Activated gamma-delta T cell (primary cell): ENCODE measurements at places on chromosomes 12 and 14.

- DNase-seq = no peak
Measured at GRCh38 chr14:101855958-101856357, 94.4 kb downstream of the PPP2R5C start.

- no peak for DNase-seq
Measured at GRCh38 chr14:73762375-73762822, 48.2 kb upstream of the PNMA1 start.

- no peak for DNase-seq
Measured at GRCh38 chr14:25929881-25930615, 667.8 kb downstream of the NOVA1 start.

DNA sequence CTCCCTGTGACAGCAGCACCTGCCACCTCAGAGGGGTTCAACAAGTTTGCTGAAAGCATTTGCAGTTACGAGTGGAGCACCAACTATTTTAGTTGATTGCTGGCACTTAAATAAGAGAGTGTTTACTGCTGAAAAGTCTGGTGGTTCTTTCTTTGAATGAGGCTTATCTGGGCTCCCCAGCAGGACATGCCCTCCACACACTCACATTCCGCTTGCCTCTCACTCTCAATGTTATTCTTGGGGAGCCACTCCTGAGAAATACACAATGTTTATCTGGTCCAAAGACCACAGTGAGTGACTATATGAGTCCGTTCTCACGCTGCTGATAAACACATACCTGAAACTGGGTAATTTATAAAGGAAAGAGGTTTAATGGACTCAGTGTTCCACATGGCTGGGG, 31.9 kb downstream of the NT5DC3 start:
- DNase-seq = no peak

GRCh38 chr14:64387782-64388532, at the start of gene MTHFD1:
MTHFD1 (plus strand) TSS chr14:64388353; CDS start chr14:64388428, 75 bp downstream.
- peak; percentile 92 for DNase-seq

DNA sequence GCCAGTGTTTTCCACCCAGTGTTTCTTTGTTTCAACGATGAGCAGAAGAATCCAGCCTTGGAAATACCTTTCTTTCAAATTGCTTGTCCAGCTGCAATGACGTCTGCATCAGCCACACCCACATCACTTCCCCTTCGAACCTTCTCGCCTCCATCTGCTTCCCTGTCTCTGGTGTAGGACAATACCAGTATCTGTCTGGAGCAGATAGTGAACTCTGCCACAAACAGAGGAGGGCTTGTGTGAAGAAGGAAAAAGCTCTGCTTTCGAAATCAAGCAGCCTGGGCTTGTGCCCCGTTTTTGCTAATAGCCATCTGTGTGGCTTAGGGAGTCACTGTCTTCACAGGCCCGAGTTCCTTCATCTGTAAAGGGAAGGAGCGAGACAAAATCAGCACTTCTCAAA, 415.4 kb downstream of the ZFP36L1 start:
- DNase-seq = no peak

- DNase-seq = no peak
Measured at GRCh38 chr14:96660667-96661066, 136.5 kb upstream of the VRK1 start.

GRCh38 chr12:90091809-90092208, 383.2 kb upstream of the ATP2B1 start:
- no peak for DNase-seq

- no peak for DNase-seq
Measured at GRCh38 chr14:93045965-93046704, 69.6 kb downstream of the ITPK1 start.

DNA sequence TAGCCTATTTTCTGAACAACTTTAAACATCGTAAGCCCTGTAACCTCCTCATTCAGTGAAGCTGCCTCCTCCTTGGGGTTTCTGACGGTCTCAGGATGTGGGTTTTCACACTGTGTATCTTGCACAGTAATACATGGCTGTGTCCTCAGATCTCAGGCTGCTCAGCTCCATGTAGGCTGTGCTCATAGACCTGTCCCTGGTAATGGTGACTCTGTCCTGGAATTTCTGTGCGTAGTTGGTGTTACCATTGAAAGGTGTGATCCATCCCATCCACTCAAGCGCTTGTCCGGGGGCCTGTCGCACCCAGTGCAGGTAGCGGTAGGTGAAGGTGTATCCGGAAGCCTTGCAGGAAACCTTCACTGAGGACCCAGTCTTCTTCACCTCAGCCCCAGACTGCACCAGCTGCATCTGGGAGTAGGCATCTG, 980.5 kb downstream of the TMEM121 start:
- no peak for DNase-seq

- no peak for DNase-seq
Measured at GRCh38 chr12:64402181-64402580, 2.0 kb upstream of the XPOT start.

GRCh38 chr12:71371122-71371521, 68.5 kb upstream of the LGR5 start:
- DNase-seq = no peak

DNA sequence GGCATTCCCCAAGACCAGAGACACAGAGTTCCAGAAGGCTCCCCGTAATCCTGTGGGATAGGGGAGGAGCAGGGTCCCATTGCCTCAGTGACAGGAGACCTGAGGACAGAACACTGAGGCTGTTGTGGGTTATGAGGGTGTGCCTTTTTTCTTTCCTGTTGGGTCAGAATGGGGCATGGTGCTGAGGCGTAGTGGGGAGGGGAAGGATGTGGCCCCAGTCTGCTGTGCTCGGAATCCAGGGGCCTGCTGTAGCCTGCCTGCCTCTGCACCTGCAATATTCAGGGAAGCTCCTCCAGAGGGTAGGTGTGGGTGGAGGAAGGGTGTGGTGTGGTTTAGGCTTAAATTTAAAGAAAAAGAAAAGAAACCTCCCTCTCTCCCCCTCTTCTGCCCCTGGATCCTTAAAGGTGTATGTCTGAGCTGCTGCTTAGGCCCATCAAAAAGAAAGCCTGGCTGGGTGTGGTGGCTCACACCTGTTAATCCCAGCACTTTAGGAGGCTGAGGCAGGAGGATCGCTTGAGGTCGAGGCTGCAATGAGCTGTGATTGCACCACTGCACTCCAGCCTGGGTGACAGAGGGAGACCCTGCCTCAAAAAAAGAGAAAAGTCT, 18.7 kb downstream of the PLEKHG3 start:
- no peak for DNase-seq

DNA sequence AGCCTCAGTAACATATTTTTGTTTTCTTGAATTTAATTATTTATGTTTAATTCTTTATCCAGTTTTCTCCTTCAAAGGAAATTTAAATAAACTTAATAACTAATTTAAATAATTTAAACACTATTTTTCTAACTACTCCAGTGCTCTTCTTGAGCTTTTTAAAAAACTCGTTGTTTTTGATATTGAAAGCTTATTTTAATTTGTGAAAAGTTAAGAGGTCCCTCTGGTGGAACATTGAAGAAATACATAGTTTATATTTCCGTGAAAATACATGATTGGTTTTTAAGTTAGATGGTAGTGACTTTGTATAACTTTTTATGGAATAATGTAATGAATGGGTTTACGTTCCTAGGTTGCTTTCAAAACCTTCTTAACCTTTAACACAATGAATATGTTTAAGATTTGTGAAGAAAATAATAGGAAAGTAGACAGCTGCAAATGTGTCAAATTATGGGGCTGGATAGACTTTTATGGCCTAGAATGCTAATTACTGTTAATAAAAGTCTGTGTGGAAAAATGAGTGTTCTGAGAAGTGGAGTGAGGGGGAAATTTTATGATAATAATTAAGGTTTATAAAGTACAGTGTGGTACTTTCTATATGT, 45.9 kb upstream of the MSRB3 start:
- DNase-seq = no peak

DNA sequence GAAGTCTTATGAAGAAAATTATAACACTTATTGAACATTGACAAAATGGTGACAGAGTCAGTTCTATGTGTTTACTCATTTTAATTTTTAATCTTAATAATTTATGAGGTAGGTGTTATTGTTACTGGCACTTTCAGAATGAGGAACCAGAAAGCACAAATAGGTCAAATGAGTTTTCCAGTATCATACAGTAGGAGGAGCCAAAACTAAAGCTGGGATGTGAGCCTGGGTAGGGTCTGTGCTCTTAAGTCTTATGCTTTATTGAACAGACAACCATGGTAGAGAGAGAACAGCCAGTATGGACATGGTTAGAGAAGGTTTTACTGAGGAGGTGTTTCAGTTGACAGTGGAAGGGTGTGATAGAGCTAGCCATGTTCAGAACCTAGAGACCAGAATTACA, 775.7 kb downstream of the TMTC2 start:
- DNase-seq = no peak

DNA sequence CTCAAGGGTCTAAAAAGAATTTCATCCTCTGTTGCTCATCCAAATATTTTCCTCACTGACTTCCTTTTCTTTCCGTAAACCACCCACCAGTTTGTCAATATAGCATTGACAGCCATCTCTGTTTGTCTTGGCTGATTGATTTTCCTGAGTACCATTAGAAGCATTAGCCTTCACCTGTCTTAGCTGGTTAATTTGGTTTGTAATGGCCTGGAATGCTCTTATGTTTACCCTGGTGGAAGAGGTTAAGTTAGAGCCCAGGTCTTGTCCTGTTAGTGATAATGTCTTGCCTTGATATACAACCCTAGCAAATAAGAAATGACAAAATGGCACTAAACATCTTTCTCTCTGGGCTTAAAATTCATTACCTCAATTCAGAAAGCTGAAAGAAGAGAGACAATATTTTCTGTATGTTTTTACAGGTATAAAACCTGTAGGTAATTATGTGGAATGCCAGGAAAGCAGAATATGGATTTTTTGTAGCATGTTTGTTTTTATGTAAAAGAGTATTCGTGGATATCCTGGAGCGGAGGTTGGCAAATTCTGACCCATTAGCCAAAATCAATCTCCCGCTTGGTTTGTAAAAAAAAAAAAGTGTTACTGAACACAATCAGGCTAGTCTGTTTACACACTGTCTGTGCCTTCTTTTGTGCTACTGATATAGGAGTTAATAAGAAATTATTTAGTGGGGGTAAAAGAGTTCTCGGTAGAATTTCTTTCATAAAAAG, 224.4 kb upstream of the DAAM1 start:
- no peak for DNase-seq

DNA sequence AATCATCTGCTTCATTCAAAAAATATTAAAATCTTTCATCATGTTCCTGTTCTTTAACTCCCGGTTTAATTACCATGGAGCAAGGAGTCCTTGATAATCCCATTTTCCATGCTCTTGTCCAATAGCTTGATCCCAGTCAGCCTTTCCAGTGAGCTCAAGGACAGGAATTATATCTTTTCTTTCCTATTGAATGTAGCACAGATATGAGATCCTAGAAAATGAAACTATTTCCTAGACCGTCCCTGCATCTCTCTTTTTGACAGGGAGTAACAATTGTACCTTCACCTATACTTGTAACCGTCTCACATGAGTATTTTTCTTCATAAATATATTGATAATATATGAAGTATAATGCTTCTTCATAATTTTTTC, 35.6 kb downstream of the PIK3C2G start:
- no peak for DNase-seq

DNA sequence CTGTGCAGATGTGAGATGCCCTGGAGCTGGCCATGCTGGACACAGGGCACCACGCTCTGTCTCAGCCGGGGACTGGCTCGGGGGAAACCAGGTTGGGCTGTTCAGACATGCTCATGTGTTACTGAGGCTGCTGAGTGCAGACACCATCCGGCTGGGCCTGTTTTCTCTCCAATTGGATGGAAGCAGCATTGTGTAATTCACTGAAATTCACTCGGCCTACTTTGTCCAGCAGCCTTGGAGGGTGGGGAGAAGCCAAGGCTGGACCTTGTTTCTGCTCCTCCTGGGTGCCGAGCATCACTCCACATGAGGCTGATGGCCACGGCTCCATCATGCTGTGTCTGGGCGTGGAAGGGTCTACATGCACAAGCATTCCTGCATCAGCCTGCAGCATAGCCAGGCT, 130.7 kb downstream of the SMOC1 start:
- DNase-seq = no peak

DNA sequence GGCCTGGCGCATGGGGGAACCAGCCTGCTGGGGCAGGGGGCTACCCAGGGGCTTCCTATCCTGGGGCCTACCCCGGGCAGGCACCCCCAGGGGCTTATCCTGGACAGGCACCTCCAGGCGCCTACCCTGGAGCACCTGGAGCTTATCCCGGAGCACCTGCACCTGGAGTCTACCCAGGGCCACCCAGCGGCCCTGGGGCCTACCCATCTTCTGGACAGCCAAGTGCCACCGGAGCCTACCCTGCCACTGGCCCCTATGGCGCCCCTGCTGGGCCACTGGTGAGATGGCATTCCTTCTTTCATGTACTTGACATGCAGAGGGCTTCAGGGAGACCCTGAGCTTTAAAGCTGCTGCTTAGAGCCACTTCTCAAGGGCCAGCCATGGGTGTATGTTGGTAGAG, 9.0 kb downstream of the LGALS3 start:
- no peak for DNase-seq

DNA sequence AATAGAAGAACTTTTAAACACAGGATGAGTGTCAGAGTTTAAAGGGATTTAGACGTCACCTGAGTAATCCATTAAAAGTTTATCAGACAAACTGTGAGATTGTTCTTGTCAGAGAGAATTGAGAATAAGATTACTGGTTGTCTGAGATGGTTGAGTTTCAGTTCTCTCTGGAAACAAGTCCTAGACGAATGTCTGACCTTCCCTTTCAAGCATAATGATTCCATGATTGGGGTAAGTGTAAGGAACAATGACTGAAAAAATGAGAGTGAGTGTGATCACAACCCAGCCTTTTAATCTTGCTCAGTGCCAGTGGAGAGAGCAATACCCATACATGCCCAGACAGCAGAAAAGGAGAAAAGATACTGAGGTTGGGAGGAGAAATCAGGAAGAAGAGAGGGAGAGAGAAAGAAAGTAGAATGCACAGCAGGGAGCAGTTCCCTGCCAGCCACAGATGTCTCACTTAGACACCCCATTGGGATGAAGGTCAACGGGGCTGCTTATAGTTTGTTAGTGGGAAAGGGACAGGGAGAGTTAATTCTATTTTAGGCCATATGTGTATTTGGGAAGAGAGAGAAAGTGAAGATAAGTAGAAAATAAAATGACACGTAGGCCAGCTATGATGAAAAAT, 4.3 kb downstream of the GRIP1 start:
- DNase-seq = no peak

DNA sequence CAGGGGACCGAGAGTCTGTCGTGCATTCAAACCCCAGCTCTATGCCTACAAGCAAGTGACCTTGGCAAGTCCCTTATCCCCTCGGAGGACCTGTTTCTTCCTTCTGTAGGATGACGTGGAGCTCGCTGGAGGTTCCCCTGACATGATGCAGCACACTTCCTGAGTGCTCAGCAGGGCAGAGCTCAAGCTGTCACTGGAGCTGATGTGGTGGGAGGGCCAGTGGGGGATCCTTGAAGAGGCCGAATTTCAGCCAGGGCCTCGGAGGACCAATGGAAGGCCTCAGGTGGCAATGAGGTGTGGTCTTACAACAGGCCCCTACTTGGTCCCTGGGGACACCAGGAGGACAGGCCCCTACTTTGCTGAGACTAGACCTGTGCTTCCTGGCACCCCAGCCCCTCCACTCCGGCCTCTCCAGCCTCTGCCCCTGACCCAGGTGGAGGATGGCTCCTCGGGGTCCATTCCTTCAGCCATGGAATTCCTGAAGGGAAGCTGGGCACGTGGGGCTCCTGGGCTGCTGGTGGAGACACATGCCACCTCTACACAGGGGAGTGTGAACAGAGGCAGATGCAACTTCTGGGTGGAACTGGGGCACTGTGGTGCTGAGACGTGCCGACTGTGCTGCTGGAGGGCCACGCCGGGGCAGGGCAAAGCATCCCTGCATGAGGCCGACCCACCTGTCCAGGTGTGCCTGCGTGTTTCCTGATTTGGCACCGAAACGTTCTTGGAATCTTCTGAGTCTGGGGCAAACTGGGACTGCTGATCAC, 18.7 kb upstream of the KIF26A start:
- no peak for DNase-seq
